ENCODE measurements at places on chromosomes 1 and 21.

GRCh38 chr1:121414905-121415304, 230.1 kb downstream of the SRGAP2C start:
- H3K36me3 ChIP-seq: no peaks in the 10 kb centered on the region
- H3K4me3 ChIP-seq: no peak overlapping the region
- no peak for DNase-seq
- peaks cover 8% of the 10 kb centered on the region for H3K4me1 ChIP-seq
- peaks cover 3% of the 10 kb centered on the region for H3K27me3 ChIP-seq

- no peak overlapping the region for H3K27ac ChIP-seq
- DNase-seq: no peak
- H3K27me3 ChIP-seq: no peaks in the 10 kb centered on the region
- H3K36me3 ChIP-seq: no peaks in the 10 kb centered on the region
- H3K4me3 ChIP-seq: no peak overlapping the region
- H3K4me1 ChIP-seq: no peaks in the 10 kb centered on the region
Observed at GRCh38 chr1:17648457-17649145, 106.5 kb upstream of the ACTL8 start.

GRCh38 chr21:25551569-25551968, 55.7 kb downstream of the MRPL39 start:
- no peak for DNase-seq
- H3K4me3 ChIP-seq: no peak overlapping the region
- H3K27ac ChIP-seq: no peak overlapping the region
- H3K4me1 ChIP-seq: peaks cover 35% of the 10 kb centered on the region
- peaks cover 4% of the 10 kb centered on the region for H3K36me3 ChIP-seq
- no peaks in the 10 kb centered on the region for H3K27me3 ChIP-seq

DNA sequence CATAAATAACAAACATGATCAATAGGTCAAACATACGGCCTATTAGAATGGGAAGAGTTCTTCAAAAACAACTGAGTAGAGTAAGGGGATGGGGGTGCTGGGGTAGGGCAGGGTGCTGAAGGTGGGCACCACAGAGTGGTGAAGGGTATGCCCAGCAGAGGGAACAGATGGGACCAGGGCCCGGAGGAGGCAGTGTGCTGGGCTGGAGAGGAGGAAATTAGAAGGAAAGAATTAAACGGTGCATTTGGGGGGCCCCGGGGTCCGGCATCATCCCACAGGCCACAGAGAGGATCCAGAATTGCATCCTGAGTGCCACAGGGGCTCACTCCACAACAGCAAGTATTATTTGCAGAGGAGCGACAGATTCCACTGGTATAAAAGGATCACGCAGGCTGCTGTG, 94.5 kb downstream of the GLIS1 start:
- H3K4me3 ChIP-seq: no peak overlapping the region
- no peaks in the 10 kb centered on the region for H3K36me3 ChIP-seq
- no peak overlapping the region for H3K27ac ChIP-seq
- no peak for DNase-seq
- H3K27me3 ChIP-seq: peaks cover 12% of the 10 kb centered on the region

- H3K36me3 ChIP-seq: peaks cover 70% of the 10 kb centered on the region
- peaks cover 31% of the 10 kb centered on the region for H3K4me1 ChIP-seq
- no peaks in the 10 kb centered on the region for H3K27me3 ChIP-seq
- peak overlapping the region; percentile 14 for H3K4me3 ChIP-seq
- H3K27ac ChIP-seq: peak overlapping the region; percentile 79
Observed at GRCh38 chr1:55127827-55128343, 87.3 kb downstream of the USP24 start.

GRCh38 chr1:10048601-10049000, 15.8 kb downstream of the UBE4B start:
- no peak for DNase-seq
- no peak overlapping the region for H3K27ac ChIP-seq
- no peak overlapping the region for H3K4me3 ChIP-seq
- H3K4me1 ChIP-seq: no peaks in the 10 kb centered on the region

- H3K27ac ChIP-seq: peak overlapping the region; percentile 56
- H3K4me3 ChIP-seq: peak overlapping the region; percentile 78
- no peaks in the 10 kb centered on the region for H3K27me3 ChIP-seq
- H3K4me1 ChIP-seq: peaks cover 62% of the 10 kb centered on the region
- peak; percentile 87 for DNase-seq
- H3K36me3 ChIP-seq: peaks cover 16% of the 10 kb centered on the region
Observed at GRCh38 chr1:167454894-167455785, 63.2 kb downstream of the CD247 start.

DNA sequence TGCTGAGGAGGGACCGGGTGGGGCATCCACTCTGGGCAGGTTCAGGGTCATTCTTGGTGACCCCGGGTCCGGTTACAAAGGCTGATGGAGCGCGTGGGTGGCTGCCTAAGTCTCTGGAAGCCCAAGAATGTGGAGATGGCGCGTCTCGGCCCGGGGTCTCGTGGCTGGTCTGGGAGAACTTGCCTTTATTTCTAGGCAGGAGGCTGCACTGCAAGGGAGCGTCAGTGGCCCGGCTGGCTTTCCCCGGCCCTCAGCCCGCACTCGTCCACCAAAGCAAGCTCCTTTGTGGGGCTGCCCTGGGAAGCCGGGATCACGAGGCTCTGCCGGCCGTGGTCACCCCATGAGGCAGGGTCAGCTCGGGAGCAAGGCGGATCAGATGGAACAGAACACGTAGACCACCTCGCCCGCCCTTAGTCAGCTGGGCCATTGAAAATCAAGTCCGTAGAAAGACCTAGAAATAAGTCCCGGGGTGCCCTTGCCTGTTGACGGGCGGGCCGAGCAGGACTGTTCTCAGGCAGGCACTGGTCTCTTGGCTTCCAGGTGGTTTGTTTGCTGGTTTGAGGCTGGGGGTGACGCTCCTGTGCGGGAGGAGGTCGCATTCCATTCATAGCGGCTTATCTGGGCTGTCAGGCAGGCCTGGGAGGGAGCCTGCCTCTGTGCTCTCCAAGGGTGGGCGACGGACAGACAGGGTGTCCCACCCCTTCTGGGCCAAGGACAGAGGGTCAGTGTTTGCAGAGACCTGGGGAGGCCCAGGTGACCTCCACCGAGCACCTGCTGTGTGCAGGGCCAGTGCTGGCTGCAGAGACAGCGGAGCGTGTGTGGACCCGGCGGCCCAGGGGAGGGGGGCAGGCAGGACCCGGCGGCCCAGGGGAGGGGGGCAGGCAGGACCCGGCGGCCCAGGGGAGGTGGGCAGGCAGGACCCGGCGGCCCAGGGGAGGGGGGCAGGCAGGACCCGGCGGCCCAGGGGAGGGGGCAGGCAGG, 25.8 kb downstream of the COL18A1 start:
- H3K27ac ChIP-seq: no peak overlapping the region
- H3K4me1 ChIP-seq: no peaks in the 10 kb centered on the region
- no peaks in the 10 kb centered on the region for H3K36me3 ChIP-seq
- H3K4me3 ChIP-seq: no peak overlapping the region

DNA sequence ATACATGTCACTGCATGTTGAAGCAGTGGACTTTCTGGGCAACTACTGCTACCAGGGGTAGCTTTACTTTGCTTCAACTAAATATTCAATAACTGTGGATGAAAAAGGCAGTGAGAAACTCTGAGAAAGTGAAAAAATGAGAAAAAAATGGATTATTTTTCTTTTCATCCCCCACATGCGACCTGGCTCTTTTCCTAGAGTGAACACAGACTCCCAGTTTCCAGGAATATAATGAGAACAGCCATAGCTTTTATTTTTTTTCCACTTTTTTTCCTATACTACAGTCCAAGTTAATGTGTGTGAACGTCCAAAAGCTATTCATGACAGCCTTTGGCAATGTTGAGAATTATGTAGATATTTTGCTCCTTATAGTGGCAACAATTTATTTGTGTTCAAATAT, 230.4 kb downstream of the DNM3 start:
- H3K27ac ChIP-seq: no peak overlapping the region
- H3K4me1 ChIP-seq: no peaks in the 10 kb centered on the region
- H3K27me3 ChIP-seq: peaks cover 2% of the 10 kb centered on the region
- H3K36me3 ChIP-seq: no peaks in the 10 kb centered on the region
- H3K4me3 ChIP-seq: no peak overlapping the region
- no peak for DNase-seq

DNA sequence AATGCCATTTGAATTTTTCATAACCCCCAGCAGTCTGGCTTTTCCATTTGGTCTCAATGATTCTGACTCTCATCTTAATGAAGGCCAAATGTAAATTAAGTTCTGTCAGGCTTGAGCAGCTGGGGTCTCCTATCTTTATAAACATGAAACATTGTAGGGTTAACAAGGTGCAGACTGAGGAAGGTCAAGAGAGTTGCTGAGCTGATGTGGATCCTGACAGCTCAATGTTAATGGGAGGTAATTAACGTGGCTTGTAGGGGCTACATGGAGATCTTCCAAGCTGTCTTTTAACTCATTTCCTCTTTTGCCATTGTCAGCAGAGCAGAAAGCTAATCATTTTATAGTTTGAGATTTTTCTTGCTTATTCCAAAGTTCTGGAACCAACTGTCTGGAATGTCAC, 55.2 kb downstream of the FGGY start:
- no peak for DNase-seq
- H3K4me1 ChIP-seq: peaks cover 20% of the 10 kb centered on the region
- H3K4me3 ChIP-seq: no peak overlapping the region
- no peaks in the 10 kb centered on the region for H3K27me3 ChIP-seq
- H3K36me3 ChIP-seq: peaks cover 10% of the 10 kb centered on the region
- no peak overlapping the region for H3K27ac ChIP-seq

DNA sequence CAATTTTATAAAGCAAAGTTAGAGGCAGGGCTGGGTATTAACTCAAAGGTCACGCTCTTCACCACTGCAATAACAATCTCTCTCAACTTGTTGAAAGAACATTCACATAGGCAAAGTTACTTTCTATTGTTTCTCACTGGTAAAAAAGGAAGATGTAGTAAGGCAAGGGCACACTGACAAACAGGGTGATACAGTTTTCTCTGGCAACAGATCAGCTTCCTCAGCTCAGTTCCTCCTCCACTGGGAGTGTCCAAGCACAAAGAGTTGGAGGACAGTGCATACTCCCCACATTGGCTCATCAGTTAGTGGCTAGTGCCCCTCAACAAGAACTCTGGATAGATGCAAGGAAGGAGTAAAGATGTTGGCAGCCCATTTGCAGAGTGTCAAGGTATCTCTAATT, 3.7 kb downstream of the PLPPR4 start:
- no peaks in the 10 kb centered on the region for H3K4me1 ChIP-seq
- H3K4me3 ChIP-seq: no peak overlapping the region
- DNase-seq: no peak

DNA sequence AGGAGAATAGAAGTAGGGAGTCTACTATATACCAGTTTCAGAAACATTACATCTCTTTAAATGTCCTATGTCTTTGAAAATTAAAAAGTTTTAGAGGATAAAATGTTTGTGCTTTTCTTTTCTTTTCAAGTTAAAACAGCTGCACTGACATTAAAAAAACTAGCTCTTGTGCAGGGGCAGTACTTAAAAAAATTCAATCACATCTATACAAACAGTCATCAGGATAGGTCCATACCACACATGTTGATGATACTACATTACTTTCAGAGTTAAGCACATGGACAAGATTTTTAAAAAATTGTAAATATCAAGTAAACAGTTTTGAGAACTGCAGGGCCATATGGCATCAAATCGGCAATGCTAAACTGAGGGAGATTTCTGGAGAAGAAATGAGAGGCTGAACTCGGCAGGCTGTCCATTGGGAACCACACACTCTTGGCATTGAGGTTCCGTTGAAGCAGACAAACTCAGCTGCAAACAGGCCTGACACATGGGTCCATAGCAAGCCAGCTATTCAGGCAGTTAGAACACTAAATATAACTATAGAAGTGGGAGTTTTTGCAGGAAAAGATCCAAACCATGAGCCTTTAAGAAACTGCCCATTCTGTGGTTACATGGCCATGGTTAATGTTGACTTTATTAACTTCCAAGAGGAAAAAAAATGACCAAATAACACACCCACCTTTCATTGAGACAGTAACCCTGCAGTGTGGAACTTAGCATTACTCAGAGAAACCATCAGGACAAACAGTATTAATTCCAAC, 84.5 kb upstream of the BCL10 start:
- DNase-seq: no peak
- no peak overlapping the region for H3K27ac ChIP-seq
- H3K4me1 ChIP-seq: no peaks in the 10 kb centered on the region
- H3K27me3 ChIP-seq: peaks cover 12% of the 10 kb centered on the region

DNA sequence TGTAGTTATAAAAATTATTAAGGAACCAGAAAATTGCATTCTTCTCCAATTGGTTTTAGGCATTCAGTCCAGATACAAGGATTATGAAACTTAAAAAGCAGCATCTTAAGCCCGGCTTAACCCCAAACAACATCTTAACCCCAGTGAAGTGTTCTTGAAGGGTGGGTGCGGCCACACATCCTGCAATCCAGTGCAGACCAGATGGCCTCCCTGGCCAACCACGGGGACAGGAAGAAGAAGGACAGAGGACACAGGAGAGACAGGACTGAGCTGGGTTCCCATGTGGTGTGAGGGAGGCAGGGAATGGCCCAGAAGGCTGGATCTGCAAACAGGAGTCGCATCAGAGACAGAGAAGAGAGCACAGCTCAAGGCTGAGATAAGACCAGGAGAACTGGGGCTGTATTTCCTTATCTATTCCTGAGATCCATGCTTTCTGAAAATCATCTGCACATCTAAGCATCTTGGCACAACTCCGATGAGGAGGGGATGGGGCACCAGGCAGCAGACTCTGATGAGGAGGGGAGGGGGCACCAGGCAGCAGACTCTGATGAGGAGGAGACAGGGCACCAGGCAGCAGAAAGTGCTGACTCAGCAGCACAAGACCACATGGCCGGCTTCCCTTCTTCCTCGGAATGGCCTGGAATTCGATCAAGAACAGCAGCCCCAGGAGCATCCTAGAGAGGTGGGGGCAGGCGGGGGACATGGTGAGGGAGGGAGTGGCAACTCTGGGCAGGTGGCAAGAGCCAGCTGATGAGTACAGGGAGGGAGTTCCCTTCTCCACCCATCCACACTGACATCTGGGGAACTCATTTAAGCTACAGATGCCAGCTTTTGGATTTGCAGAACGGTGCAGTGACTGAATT, 26.6 kb downstream of the ABCG1 start:
- H3K4me3 ChIP-seq: no peak overlapping the region
- H3K27me3 ChIP-seq: peaks cover 9% of the 10 kb centered on the region
- H3K27ac ChIP-seq: no peak overlapping the region
- H3K36me3 ChIP-seq: peaks cover 1% of the 10 kb centered on the region
- DNase-seq: no peak

DNA sequence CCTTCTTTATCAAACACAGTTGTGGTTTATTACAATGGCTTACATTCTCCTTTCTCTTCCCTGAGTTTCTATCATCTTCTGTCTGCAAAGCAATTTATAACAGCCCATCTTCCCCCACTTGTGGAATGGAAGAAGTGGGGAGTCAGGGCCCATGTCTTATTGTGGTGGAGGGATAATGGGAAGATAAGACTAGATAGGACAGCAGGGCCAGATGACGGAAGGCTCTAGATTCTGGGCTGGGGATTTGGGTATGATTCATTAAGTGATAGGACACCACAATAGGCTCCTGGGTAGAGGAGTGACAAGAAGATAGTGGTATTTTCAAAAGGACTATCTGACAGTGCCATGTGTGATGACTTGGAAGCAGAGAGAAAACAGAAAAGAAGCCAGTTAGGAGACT, 450.6 kb downstream of the TTLL7 start:
- H3K27me3 ChIP-seq: no peaks in the 10 kb centered on the region
- no peaks in the 10 kb centered on the region for H3K4me1 ChIP-seq
- no peak for DNase-seq
- H3K27ac ChIP-seq: no peak overlapping the region
